C1 segment of cervical spinal cord (tissue), 14 donors: ENCODE measurements at places on chromosomes 6 and 20.

GRCh38 chr20:42530855-42531448 lies 658.8 kb downstream of the PTPRT start:
- no peak for DNase-seq

GRCh38 chr6:170041526-170041925 lies 249.4 kb downstream of the DLL1 start:
- DNase-seq = no peak

DNA sequence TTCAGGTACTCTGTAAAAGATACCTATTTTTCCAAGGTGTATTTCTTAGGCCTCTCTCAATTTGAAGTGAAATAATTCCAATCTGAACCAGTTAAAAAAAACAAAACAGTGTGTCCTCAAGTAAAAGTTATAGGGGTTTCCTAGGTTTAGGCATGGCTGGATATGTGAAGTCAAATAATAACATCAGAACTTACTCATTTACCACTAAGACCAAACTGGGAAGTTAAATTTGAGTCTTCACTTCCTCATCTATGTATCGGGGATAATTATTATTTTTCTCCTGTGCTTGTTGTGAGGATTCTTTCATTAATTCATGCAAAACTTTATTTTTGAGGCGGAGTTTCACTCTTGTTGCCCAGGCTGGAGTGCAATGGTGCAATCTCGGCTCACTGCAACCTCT lies 86.2 kb upstream of the PTPRK start:
- DNase-seq = no peak

DNA sequence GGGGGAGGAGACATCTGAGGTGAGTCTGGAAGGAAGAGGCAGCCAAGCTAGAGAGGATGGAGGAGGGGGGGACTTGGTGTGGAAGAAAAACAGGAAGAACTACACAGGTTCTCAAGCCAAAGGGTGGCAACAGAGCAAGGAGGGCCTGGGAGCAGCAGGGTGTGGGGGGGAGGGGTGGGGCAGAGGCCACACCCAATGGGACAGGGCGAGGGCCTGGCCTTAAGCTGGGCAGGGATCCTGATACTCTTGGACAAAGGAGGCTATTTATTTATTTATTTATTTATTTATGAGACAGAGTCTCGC lies 359.0 kb downstream of the ZFAND3 start:
- no peak for DNase-seq

DNA sequence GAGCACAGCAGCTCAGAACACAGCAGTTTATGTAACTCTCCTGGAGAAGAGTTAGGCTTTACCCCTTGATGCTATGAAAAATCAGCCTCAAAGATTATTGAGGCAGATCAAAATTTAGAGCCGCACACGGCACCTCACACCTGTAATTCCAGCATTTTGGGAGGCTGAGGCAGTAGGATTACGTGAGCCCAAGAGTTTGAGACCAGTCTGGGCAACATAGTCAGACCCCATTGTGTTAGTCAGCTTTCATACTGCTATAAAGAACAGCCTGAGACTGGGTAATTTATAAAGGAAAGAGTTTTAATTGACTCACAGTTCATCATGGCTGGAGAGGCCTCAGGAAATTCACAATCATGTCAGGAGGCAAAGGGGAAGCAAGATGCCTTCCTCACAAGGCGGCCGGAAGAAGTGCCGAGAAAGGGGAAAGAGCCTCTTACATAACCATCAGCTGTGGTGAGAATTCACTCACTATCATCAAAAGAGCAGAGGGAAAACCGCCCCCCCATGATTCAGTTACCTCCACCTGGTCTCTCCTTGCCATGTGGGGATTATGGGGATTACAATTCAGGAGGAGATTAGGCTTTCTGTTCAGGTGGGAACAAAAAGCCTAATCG lies 87.7 kb downstream of the SGK1 start:
- no peak for DNase-seq

DNA sequence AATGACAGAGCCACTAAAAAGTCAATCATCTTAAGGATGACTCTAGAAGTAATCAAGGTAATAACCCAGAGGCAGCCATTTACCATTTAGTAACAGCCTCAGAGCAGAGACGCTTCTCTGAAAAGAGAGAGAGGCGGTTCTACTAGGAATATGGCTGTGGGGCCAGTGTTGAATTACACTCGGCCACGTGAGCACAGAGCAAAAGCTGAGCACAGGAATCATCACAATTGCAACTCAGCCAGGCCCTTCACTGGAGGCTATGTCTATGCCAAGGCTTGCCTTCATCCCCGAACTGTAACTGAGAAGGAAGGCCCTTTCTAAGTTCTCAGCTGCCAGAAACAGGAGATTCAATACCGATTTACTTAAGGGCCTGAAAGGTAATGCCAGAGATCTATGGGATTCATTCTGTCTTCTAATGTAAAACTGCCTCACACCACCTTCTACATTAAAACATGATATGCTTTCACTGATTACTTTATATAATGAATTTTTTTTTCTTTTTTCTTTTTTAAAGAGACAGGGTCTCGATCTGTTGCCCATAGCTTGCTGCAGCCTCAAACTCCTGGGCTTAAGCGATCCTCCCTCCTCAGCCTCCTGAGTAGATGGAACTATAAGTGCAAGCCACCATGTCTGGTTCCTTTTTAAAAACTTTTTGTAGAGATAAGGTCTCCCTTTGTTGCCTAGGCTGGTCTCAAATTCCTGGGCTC lies 67.6 kb downstream of the NUDT3 start:
- DNase-seq = no peak

GRCh38 chr20:5570452-5570851 lies 179.7 kb upstream of the SHLD1 start:
- no peak for DNase-seq

DNA sequence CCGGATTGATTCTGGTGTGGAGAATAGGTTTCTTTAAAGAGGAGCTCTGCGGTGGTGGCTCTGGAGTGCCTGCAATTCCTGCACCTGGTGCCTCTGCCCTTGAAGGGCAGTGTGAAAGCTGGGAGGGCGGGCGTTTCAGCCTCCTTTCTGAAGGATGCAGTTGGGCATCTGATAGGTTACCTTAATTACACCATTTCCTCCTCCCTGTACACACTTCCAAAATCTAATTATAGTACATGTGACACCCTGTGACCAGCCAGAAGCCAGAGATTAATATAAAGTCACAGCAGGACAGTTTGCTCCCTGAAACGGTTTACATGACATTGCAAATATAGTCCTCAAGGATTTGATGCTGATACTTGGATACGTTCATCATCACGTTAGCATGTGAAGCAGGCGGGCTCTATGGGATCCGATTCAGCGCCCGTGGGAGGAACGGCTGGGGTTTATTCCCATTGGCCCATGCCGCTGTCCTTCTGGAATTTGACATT lies 548.2 kb downstream of the QKI start:
- DNase-seq = no peak

- DNase-seq = no peak
Measured at GRCh38 chr6:18115356-18115755, 7.1 kb downstream of the NHLRC1 start.

- no peak for DNase-seq
Measured at GRCh38 chr20:35120012-35120701, 27.0 kb downstream of the EDEM2 start.

- no peak for DNase-seq
Measured at GRCh38 chr20:10915815-10916214, 242.0 kb upstream of the JAG1 start.

GRCh38 chr6:138188278-138188941 lies 26.7 kb downstream of the ARFGEF3 start:
- no peak for DNase-seq
